ENCODE measurements at places on chromosomes 6 and 20. TPM values are rescaled to one million over a fixed set of nuclear protein-coding genes. Genes with fewer than 3 reads are reported as not detected.

HLA-DQB2 gene
- polyA plus RNA-seq, result not detected

SLC32A1 gene
- 40.0 TPM for polyA plus RNA-seq

UFL1 gene
- 20.6 TPM for polyA plus RNA-seq

TAPBP gene
- 1.2 TPM for polyA plus RNA-seq

BFSP1 gene
- 1.3 TPM for polyA plus RNA-seq

BPIFB3 gene
- polyA plus RNA-seq, result not detected

TBXT gene
- polyA plus RNA-seq, result not detected

CENPB gene
- polyA plus RNA-seq, result 46.6 TPM

BMP2 gene
- 1.1 TPM for polyA plus RNA-seq

AKAP7 gene
- polyA plus RNA-seq, result 3.4 TPM

NOTCH4 gene
- 5.7 TPM for polyA plus RNA-seq

LTB gene
- not detected for polyA plus RNA-seq

SUMO4 gene
- polyA plus RNA-seq, result not detected
